KG1 (cell line): ENCODE measurements at places on chromosomes 5 and 9.

GRCh38 chr5:116577064-116577788 is 2.6 kb upstream of the SEMA6A start:
- no peak for DNase-seq

- DNase-seq = no peak
Measured at GRCh38 chr5:94362857-94363256, 255.5 kb downstream of the KIAA0825 start.

DNA sequence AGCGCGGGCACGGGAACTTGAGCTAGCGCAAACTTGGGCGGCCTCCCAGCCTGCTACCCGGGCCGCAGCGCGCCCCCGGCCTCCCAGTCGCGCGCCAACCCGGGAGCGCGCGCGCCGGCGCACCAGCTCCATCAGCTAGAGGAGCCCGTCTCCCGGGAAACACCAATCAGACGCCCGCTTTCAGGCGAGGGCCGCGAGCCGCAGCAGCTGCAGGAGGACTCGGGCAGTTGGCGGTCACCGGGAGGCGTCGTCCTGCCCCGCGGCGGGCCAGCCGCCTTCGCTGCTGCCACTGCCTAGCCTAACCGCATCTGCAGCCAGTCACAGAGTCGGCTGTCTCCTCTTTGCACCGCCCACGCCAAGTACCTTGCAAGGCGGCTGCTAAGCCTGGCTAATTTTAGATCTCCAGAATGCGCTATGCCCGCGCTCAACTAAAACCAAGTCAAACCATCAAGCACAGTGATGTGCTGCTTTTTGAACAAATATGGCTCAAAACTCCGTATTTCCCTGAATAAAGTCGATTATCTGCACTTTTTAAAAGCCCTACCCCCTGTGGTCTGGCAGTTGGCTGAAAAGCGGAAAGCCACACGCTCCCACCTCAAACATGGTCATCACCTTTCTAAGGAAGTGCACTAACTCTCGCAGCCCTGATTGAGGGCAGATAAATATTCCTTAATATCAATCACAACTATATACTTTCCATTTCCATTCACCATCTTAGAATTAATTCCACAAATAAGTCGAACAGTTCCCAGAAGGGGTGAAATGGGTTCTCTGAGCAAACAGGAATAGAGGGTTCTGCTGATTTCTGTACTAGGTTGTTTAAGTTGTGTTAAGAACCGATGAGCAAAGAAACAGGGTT is 221.8 kb downstream of the MEF2C start:
- DNase-seq = no peak

DNA sequence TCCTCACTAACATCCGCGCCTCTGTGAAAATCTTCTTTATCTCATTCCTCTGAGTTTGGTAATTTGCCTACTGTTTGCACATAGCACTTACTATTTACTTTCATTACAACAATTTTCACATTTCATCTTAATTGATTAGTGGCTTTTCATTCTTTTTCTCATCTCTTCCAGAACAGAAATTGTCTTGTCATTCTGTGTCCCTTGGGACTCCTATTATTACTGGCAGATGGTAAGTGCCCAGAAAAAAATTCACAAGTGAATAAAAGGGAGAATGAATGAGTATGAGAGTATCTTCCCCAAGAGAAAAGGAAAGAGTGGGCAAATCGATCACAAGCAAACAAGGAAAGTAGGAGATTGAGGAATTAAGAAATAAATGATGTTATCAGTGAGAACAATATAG is 876.1 kb downstream of the TLE4 start:
- no peak for DNase-seq

- no peak for DNase-seq
Measured at GRCh38 chr5:39712316-39713249, 287.8 kb upstream of the DAB2 start.
